ENCODE measurements at places on chromosomes 1 and 21. TPM values are rescaled to one million over a fixed set of nuclear protein-coding genes. Genes with fewer than 3 reads are reported as not detected.

DNA sequence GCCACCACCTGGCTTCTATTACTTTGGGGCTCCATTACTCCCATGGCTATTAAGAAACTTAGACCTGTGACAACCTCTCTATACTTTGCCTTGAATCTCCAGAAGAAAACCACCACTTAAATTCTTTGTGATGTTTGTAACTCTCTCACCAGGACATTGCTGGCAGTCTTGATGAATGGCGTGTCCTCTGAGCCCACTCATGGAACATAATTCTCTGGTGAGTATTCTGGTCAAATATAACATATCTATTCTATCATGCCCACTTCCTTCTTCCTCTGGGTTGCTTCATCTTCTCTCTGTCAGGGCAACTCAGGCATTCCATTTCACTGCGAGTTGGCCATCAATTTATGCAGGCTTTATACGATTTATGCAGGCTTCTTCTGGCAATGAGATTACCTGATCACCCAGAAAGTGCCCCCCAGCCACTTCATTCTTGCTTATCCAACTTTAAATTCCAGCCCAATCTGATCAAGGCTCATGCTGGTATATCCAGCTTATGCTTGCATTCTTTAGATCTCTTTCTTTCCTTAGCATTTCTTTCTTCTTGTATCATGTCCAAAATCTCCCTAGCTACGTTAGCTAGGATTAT lies 112.0 kb upstream of the CHRM3 start:
- DNase-seq = no peak

GRCh38 chr21:38460171-38460742 lies 38.0 kb downstream of the ERG start:
- no peak for DNase-seq

Gene NGF
- not detected for total RNA-seq

GRCh38 chr1:159935719-159936272 lies 9.6 kb downstream of the IGSF9 start:
- no peak for DNase-seq

DNA sequence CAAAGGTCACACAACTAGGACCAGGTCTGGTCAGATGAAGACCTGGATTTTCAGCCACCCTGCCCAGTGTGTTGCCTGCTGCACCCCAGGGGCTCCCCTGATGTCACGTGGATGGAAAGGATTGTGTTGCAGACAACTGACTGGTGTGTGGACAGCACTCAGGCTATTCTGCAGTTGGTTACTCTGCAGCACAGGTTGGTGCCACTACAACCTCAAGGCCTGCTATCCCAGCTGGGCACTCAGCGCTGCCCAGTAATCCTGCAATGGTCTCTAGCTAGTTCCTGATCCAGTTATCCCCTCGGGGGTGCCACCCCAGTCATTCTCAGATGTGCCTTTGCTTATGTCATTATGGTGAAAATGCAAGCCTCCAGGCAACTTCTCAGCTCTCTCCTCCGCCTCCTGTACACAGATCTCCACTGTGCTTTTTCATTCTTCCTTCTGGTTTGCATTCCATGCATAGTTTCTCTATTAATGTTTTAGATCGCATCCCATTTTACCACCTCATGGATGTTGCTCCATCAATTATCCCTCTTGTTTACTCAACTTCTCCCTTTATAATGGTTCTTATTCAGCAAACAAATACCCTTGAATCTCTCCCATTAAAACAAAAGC lies 503.2 kb upstream of the CAMK1G start:
- DNase-seq = no peak

Gene SLC35F3
- total RNA-seq = 0.57 TPM

Gene TAS1R3
- total RNA-seq = 0.29 TPM

Gene HCRTR1
- 0.22 TPM for total RNA-seq

Gene ITLN2
- not detected for total RNA-seq

Gene RPTN
- total RNA-seq = 0.09 TPM

DNA sequence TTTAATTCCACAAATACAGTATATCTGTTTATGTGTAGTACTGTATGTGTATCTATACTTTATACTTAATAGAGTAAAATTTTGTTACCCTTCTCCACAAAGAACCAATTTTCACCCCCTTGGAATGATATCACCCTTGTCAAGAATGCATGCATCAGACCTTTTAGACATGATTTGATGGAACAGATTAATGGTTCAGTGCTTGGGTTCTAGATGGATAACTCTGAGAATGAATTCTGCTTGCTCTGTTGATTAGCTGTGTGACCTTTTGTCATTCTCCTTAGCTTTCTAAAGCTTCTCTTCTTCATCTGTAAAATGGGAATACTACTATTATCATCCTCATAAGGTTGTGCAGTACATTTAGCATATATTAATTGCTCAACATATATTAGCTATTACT lies 105.1 kb downstream of the NEK7 start:
- DNase-seq = no peak

DNA sequence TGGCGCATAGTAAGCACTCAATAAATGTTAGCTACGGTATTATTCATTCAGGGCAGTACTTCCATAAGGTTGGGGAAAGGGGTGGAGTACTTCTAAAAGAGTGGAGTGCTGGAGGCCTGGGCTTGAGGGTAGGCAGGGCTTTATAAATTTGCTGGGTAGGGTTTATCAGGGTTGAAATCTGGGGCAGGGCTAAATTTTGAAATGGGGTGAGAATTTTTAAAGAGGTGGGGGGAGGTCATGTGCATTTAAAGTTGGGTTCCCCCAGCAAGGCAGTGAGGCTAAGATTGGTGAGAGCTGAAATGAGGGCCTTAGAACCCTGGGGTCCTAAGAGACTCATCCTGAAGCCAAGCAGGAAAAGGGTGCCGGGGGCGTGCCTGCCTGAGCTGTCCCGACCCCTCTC lies 10.0 kb downstream of the CATSPER4 start:
- no peak for DNase-seq

DNA sequence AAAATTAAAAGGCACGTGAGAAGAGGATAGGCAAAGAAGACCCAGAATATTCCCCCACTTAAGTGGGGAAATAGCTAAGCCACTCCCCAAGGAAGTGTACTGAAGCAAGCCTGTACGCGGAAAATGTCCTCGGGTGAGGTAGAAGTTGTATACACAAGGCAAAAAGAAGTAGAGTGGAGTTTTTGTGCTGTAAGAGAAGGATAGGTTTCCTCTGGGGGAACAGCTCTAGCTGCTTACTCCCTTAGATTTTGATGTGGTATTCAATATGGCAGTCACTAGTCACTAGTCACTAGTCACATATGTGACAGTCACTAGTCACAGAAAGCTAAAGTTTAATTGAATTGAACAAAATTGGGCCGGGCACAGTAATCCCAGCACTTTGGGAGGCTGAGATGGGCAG lies 7.6 kb downstream of the TXNIP start:
- no peak for DNase-seq

DNA sequence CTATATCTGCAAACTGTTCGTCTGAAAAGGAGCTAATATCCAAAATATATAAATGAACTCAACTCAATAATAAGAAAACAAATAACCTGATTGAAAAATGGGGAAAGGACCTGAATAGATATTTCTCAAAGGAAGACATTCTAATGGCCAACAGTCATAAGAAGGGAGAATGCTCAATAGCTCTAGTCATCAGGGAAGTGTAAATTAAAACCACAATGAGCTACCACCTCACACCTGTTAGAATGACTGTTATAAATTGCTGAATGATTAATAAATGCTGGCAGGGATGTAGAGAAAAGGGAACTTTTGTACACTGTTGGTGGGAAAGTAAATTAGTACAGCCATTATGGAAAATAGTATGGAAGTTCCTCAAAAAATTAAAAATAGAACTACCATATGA lies 21.2 kb upstream of the C1orf115 start:
- DNase-seq = no peak

GRCh38 chr21:28636752-28637691 lies 355.7 kb downstream of the LTN1 start:
- no peak for DNase-seq

GRCh38 chr1:32195972-32196823 lies 4.2 kb upstream of the CCDC28B start:
- no peak for DNase-seq

Gene GLUL
- 1,638 TPM for total RNA-seq

Gene STPG1
- total RNA-seq = 6.9 TPM

Gene LAMB3
- total RNA-seq = 114 TPM

DNA sequence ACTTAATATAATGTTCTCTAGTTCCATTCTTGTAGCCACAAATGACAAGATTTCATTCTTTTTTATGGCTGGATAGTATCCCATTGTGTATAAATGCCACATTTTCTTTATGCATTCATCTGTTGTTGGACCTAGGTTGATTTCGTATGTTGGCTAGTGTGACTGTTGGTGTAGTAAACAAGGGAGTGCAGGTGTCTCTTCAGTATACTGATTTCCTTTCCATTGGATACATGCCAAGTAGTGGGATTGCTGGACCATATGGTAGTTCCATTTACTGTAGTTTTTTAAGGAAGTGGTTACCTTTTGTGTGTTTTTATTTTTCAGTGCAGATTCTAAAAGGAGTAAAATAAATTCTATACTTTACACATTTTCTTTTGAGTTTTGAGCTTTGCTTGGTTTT lies 5.7 kb downstream of the PARK7 start:
- DNase-seq = no peak

DNA sequence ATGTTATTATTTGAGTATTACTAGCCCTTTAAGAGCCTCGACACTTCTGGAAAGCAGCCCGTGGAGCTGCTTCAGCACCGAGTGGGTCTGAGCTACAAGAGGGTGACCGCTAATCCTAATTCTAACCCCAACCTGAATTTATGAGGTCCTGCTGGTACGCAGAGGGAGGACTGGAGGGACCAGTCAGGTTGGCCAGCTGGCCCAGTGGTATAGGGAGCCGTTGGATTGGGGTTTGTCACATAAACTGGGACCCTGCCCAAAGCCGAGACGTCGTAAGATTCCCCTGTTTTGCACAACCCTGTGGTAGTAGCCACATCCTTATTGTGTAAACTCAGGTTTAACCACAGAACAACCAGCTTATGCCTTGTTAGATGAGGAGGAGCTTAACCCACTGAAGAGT lies 60.8 kb upstream of the F3 start:
- DNase-seq = no peak

Gene TIMM17A
- 35.1 TPM for total RNA-seq

GRCh38 chr1:51558375-51558924 lies 39.4 kb upstream of the EPS15 start:
- no peak for DNase-seq
